Dermis blood vessel endothelial cell (primary cell): ENCODE measurements at places on chromosomes 7 and 10. TPM values are rescaled to one million over a fixed set of nuclear protein-coding genes. Genes with fewer than 3 reads are reported as not detected.

UCN3 gene
- not detected in 2 replicates for total RNA-seq

- no peak for DNase-seq
Measured at GRCh38 chr7:67878808-67879207, 882.2 kb downstream of the TYW1 start.

GRCh38 chr7:135994466-135995205, 17.5 kb upstream of the MTPN start:
- no peak for DNase-seq

HTR5A gene
- total RNA-seq = not detected in 2 replicates

GRCh38 chr7:46532571-46532970, 611.5 kb upstream of the IGFBP3 start:
- DNase-seq = no peak

SEMA3D gene
- total RNA-seq = 3.0 and 20.4 TPM in 2 replicates

AOAH gene
- total RNA-seq = 0.09 TPM in 1 of 2 replicates, not detected in the other

DNA sequence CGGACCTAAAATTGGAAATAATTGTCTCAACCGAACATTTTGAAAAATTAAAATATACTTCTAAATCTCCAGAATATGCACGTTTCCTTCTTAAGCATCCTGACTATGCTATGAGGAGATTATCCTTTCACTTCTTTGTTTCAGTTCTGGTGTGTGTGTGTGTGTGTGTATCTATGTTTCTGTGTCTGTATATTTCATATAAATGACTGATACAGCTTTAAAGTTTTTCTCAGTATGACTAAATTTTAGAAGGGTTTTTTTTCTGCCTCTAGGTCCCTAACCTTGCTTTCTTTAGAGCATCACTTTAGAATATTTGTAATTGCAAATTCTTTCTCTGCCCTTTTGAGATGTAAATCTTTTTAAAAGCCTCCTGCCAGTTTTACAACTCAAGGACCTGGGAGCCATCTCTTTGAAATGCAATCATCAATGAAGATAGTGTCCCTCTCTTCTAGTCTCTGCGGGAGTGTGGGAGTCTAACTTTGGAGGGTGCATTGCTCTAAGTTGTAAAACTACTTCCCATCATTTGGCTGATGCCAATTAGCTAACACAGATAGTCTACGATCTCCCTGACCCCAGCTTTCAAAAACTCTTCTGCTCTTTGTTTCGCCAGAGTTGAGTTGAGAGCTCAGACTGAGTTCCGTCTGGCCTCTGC, 782.0 kb upstream of the ZWINT start:
- no peak for DNase-seq

SMKR1 gene
- 0.09 and 0.17 TPM in 2 replicates for total RNA-seq

DNA sequence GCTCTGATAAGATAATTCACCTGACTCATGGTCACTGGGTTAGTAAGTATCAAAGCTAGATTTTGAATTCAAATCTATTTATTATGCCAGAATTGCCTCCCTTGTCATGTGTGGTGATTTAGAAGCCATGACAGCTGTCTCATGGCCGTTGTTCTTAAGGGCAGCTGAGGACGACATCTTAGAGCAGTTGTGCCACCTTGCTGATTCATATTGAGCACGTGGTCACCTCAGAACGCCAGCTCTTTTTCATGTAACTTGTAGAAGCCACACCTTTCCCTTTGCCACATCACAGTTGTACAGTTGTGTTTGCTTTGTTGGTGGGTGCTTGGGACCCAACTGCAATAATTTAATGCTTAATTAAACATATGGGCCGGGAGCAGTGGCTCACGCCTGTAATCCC, 4.3 kb upstream of the PIK3AP1 start:
- no peak for DNase-seq

GRCh38 chr7:33979807-33980355, 74.5 kb downstream of the BMPER start:
- no peak for DNase-seq

SPDYE11 gene
- not detected in 2 replicates for total RNA-seq

IDI2 gene
- not detected in 2 replicates for total RNA-seq
